ENCODE measurements at places on chromosomes 6 and 20. TPM values are rescaled to one million over a fixed set of nuclear protein-coding genes. Genes with fewer than 3 reads are reported as not detected.

CDH26 gene
- 0.76 TPM for total RNA-seq

DNA sequence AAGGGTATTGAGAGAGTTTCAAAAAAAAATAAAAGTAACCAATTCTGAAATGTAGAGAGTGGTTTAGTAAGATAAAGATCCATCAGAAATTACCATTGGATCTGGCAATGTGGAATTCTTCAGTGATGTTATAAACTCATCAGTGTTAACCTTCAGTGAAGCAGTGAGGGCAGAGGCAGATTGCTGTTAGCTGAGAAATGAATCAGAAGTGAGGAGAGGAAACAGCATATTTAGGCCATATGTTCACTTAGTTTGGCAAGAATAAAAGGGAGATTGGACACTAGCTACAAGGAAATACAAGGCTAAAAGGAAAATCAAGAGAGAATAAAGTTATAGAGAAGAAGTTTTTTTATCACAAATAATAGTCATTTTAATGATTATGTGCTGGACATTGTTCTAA, 9.6 kb downstream of the KCNQ5 start:
- DNase-seq: no peak
- no peak overlapping the region for H3K27ac ChIP-seq
- H3K4me1 ChIP-seq: no peaks in the 10 kb centered on the region
- no peak overlapping the region for H3K4me3 ChIP-seq
- no peaks in the 10 kb centered on the region for H3K36me3 ChIP-seq
- H3K27me3 ChIP-seq: no peaks in the 10 kb centered on the region

GRCh38 chr20:11844691-11845090, 73.0 kb upstream of the BTBD3 start:
- no peaks in the 10 kb centered on the region for H3K27me3 ChIP-seq
- no peaks in the 10 kb centered on the region for H3K4me1 ChIP-seq
- H3K27ac ChIP-seq: no peak overlapping the region
- H3K36me3 ChIP-seq: no peaks in the 10 kb centered on the region
- no peak overlapping the region for H3K4me3 ChIP-seq

NECAB3 gene
- total RNA-seq: 25.2 TPM

DNA sequence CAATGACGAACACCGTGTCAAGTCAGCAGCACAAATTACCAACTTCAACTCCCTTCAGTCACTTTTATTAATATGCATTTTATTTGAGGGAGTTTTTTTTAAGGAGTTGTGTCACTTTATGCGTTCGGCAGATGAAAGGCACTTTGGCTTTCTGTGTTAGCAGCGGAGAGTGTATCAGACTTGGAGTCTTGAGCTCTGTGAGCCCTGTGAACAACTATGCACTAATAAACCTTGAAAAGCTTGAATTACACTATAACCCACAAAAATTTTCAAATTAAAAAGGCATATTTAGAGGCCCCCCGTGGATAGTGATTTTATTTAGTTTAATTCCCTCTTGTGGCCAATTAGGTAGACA, 335.3 kb upstream of the NT5E start:
- H3K4me1 ChIP-seq: peaks cover 6% of the 10 kb centered on the region
- no peak overlapping the region for H3K4me3 ChIP-seq
- no peak for DNase-seq
- no peak overlapping the region for H3K27ac ChIP-seq

DNA sequence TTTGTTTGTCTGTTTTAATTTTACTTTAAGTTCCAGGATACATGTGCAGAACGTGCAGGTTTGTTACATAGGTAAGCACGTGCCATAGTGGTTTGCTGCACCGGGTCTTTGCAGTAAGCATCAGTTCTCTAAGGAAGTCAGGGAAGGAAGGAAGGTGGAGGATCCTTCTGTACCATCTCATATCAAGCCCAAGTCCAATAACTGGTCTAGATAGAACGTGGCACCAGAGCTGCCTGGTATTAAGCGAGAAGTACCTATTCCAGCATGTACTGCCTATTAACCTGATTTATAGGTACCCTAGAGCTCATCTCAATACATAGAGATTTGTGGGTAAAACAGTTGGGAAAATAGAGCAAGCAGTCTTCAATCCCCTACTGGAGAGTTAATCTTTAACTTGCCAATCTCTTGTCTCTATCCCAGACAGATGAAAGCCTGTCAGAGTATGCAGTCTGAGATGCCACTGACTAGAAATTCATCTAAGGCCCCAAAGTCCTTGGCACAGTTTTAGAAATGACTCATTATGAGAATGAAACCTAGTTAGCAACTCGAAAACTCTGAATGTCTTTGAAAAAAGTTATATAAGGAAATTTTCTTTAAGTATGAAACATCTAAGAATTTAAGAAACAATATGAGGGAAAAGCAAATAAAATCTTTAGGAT, 144.9 kb downstream of the TFAP2A start:
- no peak overlapping the region for H3K4me3 ChIP-seq
- H3K4me1 ChIP-seq: no peaks in the 10 kb centered on the region
- H3K27me3 ChIP-seq: no peaks in the 10 kb centered on the region
- no peak overlapping the region for H3K27ac ChIP-seq

DNA sequence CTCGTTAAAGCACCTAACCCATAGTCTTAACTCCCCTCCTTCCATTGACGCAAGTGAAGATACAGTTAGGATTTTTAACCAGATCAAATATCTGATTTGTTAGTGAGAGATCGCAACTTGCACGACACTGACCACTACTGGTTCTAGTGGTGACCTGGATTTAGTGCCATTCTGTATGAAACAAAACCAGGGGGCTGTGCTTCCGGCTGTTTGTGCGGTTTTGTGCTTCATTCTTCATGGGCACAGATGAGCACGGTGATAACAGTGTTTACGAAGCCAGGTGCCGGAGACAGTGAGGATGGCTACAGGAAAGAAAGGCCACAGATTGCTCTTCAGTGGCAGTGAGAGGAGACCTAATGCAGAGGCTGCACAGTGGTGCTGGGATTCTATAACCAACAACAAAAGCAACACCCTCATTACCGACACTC, 75.5 kb downstream of the NOL4L start:
- no peak for DNase-seq
- no peaks in the 10 kb centered on the region for H3K36me3 ChIP-seq
- no peaks in the 10 kb centered on the region for H3K27me3 ChIP-seq
- no peak overlapping the region for H3K27ac ChIP-seq
- no peaks in the 10 kb centered on the region for H3K4me1 ChIP-seq

GRCh38 chr6:18044108-18044783, 56.8 kb upstream of the KIF13A start:
- DNase-seq: no peak
- H3K27me3 ChIP-seq: no peaks in the 10 kb centered on the region
- H3K27ac ChIP-seq: no peak overlapping the region
- no peak overlapping the region for H3K4me3 ChIP-seq

DNA sequence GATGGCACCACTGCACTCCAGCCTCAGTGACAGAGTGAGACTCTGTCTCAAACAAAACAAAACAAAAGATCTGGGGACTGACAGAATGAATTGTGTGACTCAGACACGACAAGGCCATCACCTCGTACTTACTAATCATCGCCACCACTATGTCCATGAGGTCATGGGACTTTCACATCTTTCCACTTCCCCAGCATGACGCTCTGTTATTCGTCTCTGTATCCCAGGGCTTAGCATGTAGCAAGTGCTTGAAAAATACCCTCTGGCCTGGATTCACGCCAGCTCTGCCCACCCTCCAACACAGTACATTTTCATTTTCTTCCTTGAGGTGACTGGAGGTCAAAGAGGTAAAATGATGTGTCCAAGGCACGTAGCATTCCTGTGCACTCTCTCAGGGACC, 27.8 kb downstream of the FGD2 start:
- H3K4me1 ChIP-seq: no peaks in the 10 kb centered on the region
- DNase-seq: no peak

CD40 gene
- total RNA-seq: 2.6 TPM

DNA sequence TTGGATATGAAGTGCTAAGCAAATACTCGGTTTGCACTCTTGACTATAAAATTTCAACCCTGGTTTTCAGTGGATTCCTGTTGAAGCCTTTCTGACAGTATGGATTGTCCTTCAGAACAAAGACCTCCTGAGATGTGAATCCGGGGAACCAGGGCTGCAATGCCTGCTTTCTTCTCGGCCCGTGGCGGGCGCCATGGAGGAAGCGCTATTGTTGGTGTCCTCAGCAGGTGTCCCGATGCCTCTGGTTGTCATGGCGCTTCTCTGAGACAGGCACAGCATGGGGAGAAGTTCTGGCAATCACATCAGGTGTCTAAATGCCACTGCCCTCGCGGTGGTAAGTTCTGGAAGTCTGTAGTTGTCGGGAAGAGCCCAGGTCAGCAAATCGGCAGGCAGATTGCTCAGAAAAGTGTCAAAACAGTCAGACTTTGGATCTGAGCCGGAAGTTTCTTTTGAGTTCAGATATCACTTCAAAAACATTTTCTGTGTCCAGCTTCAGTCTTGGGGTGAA, 188.5 kb downstream of the CDH4 start:
- DNase-seq: no peak
- no peaks in the 10 kb centered on the region for H3K27me3 ChIP-seq
- H3K27ac ChIP-seq: no peak overlapping the region
- no peaks in the 10 kb centered on the region for H3K36me3 ChIP-seq

- no peak for DNase-seq
- no peaks in the 10 kb centered on the region for H3K4me1 ChIP-seq
- H3K4me3 ChIP-seq: no peak overlapping the region
These were observed 81.9 kb downstream of the PLCB1 start for GRCh38 chr20:8213831-8214587.

DNA sequence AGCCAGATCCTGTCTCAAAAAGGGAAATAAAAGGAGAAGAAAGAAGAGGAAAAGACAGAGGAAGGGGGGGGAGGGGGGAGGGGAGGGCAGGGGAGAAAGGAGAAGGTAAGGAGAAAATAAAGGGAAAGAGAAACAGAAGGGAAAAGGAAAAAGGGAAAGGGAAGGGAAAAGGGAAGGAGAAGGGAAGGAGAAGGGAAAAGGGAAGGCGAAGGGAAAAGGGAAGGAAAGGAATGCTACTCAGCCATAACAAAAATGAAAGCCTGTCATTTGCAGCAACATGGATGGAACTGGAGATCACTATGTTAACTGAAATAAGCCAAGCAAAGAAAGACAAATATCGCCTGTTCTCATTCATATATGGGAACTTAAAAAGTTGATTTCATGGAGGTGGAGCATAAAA, 22.3 kb downstream of the RBM24 start:
- H3K27ac ChIP-seq: no peak overlapping the region
- no peak for DNase-seq
- H3K36me3 ChIP-seq: no peaks in the 10 kb centered on the region
- H3K4me3 ChIP-seq: no peak overlapping the region
- H3K4me1 ChIP-seq: no peaks in the 10 kb centered on the region
- H3K27me3 ChIP-seq: no peaks in the 10 kb centered on the region

- H3K4me1 ChIP-seq: no peaks in the 10 kb centered on the region
- H3K27ac ChIP-seq: no peak overlapping the region
- DNase-seq: no peak
- H3K36me3 ChIP-seq: no peaks in the 10 kb centered on the region
These were observed 45.7 kb downstream of the TMEM200A start for GRCh38 chr6:130411481-130411880.

DNA sequence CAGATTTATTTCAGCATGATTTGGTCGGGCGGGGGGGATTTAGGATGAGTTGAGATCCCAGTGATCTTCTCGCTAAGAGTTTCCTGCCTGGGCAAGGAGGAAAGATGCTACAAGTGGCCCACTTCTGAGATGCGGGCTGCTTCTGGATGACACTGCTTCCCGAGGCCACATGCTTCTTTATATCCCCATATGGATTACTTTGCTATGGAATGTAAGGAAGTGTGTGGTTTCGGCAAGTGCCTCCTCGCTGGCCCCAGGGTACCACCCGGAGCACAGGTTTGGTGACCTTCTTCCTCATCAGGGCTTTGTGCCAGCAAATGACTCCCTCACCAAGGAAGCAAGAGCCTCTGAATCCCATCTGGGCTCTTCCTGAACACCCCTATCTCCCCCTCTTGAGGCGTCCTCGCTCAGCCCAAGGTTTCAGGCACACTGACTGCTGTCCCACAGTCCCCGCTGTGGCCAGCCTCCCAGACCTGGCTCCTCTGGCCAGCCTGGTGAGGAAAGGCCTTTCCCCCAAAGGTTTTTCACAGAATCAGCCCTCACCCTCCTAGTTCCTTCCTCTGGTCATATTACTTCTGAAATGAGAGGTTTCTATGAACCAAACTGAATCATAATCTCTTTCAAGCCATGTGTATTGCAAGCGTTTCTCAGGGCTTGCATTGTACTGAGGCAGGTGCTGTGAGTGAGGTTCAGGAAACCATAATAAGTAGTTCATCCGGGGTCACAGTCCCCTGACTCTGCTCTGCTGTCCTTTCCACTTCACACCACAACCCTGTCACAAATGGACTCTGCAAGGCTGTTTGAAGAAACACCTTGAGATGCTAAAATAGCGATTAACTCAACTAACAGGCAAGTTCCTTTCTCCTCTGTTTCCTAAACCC, 41.7 kb upstream of the IL17A start:
- H3K4me3 ChIP-seq: no peak overlapping the region
- no peaks in the 10 kb centered on the region for H3K4me1 ChIP-seq
- no peak for DNase-seq

ZGPAT gene
- total RNA-seq: 19.0 TPM

GRCh38 chr6:163298079-163298830, 116.3 kb upstream of the QKI start:
- DNase-seq: no peak
- H3K27ac ChIP-seq: no peak overlapping the region
- H3K4me1 ChIP-seq: no peaks in the 10 kb centered on the region
- H3K4me3 ChIP-seq: no peak overlapping the region
- H3K27me3 ChIP-seq: no peaks in the 10 kb centered on the region
- H3K36me3 ChIP-seq: no peaks in the 10 kb centered on the region

BPI gene
- 3.5 TPM for total RNA-seq

DNA sequence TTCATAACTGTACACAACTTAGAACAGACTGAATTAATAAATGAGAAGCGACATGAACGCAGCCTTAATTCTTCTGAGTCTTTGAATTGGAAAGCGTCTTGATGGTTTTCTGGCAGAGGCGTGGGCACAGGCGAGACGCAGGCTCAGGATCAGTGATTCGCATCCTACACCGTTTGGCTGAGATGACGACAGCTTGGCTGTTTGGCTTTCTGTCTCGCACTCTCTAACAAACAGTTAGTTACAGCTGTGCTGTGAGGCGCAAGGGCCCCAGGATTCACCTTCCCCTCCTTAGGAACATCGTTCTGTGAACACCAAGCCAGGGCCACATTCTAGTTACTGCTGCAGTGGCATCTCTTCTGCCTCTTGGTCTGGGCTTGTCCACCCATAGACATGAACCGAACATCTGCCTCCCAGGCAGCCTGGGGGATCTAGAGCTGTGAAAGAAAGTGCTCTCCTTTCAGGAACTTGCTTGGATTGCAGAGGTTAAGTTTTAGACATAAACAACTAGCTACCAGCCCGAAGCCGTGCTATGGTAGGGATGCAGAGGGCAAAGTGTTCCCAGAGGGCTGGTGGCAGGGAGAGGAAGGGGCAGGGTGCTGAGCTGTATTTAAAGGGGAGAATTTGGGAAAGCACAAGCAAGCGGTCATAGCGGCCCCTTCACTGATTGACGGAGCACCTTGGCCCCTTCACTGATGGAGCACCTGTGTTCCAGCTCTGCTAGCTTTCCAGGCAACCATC, 49.6 kb downstream of the TCP11 start:
- H3K27ac ChIP-seq: peak overlapping the region; percentile 43
- no peaks in the 10 kb centered on the region for H3K4me1 ChIP-seq
- H3K36me3 ChIP-seq: no peaks in the 10 kb centered on the region

BNIP5 gene
- total RNA-seq: not detected
